ENCODE measurements at places on chromosomes 6 and 20.

- peak; percentile 42 for DNase-seq
These were observed 51.7 kb downstream of the CHMP4B start for GRCh38 chr20:33862709-33863403.

DNA sequence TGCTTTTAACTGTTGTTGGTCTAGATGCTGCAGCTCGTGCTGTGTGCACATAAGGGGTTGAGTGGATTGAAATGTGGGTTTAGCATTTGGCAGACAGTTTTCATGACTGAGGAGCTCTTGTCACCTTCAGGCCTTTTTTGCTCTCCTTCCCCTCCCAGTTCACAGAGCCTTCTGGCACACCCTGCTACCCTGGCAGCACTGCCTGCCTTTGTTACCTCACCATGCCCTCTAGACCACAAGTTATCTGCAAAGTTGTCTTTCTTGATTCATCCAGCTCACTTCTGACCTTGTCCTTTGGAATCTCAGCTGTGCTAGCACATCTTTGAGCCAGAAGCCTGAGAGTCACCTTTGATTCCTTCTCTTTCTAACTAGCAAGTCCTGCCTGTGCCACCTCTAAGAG lies 348.9 kb upstream of the ZFP64 start:
- no peak for DNase-seq

DNA sequence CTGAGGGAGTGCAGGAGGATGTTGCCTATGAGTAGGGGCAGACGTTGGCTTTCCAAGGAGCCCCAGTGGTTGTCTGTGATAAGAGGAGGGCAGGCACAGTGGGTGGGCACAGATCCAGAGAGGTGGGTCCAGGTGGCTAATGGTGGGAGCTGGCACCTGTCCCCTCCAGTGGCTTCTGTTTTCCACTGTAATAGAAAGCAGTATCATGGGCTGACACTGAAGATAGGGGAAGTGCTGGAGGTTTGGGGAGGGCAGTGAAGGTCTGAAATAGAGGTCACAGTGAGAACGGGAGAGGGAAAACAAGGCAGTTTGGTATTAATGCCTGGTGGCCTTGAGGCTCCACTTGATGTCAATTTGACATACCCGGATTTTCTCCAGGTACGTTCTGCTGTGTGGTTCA lies 10.5 kb upstream of the TXNDC5 start:
- DNase-seq: no peak

DNA sequence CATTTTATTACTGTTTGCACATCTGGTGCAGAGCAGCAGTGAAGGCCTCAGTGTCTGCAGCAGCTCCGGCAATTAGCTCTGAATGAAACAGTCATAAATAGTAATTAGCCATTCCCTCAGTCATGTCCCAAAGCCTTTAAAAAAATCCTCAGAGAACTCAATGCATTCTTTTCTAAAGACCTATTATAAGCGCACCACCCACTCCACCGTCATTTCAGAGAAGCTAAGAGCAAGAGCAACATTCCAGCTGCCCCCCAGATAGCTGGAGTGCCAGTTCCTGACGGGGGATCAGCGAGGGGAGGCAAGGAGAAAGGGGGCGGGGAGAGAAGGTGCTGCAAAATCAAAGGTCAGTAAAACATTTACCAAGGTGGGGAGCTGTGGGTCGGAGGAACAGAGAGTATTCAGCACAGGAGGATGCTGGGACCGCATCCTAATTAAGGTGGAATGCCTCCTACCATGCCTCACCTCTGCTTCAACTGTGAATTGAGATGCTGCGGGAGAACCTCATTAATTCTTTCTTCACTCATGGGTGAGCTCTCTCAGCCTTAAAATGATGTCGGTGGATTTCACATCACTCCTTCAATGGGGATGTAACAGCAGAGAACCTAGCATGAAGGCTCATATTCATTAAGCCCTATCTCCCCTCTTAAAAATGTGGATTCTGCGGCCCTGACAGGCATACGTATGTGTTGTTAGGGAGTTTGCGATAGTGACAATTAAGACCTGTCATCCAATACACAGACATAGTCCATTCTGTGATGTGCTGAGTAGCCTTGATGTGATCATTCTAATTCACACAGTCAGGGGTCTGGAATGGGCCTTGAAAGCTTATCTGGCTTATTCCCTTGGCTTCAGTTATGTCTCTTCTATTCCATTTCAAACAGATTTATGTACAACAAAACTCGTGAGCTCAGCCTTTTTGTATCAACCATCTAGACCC lies 469.5 kb upstream of the NRSN1 start:
- no peak for DNase-seq

DNA sequence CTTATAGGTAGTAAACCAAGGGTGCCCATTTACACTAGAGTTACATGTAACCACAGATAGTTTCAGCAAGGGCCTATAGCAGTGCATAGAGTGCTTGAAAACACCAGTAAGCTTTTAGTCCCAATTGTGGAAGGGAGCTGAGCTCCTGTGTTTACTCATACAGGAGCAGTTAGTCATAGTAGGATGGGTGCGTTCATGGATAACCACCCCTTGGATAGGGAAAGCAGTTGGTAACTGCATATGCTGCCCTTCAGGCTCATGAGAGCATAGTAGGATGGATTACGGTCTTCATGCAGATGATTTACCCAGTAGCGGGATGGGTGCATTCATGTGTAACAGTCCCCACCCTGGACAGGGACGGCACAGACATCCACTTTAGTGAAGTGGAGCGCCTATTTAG lies 45.1 kb downstream of the OR2B6 start:
- no peak for DNase-seq

DNA sequence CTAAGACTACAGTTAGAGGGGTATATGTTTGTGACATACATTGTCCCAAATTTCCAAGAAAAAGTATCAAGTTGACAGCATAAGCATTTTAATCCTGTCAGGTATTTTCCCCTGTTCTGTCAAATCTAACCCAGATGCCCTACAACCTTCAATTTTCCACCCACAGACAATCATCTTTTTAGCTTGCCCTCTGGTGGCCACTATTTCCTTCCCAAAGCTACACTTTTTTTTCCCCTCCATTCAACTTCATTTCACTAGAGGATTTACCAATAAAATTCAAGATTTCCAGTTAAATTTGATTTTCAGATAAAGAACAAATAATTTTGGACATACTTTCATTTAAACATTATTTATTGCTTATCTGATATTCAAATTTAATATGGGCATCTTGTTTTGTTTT lies 286.6 kb downstream of the TENT5A start:
- no peak for DNase-seq

GRCh38 chr6:14671261-14671681 lies 553.7 kb downstream of the CD83 start:
- DNase-seq: no peak

DNA sequence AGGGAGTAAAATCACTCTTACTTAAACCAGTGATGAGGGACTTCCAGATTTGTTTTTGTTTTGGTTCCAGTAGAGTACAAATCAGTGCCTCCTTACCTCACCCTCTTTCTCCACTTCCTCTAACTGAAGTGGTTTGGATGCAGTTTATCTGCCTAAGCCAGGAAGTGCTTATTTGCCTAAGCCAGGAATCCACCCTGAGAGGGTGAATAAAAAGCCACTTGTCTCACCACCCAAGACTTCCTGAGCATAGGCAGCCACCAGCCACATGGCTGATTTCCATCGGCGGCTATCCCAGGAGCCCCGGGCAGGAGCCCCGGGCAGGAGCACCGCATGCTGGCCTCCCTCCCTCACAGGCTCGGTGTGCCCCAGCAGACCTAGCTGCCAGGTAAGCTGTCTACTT lies 12.0 kb downstream of the LRP11 start:
- no peak for DNase-seq

DNA sequence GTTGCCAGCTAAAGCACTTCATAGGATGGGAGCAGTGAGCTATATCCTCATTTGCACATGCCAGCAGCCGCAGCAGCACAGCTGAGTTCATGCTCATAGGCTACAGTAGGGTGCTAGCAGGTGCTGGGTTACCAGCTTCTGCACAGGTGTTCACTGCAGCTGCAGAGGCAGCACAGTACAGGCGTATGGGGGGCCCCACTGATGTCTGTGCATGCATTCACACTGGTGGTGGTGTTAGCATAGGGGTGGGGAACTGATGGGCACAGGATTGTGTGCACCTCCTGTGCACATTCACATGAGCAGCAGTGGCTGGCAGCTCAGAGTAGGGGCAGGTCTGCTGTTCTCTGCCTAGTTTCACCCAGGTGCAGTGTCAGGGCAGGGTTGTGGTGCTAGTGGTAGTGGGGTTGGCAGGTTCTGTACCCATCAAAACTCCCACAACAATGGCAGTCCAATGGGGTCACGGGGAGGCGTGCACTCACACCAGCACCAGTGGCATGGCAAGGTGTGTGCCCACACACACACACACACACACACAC lies 58.9 kb upstream of the IRAK1BP1 start:
- no peak for DNase-seq

- DNase-seq: no peak
These were observed 14.5 kb downstream of the CHMP4B start for GRCh38 chr20:33825340-33826269.

DNA sequence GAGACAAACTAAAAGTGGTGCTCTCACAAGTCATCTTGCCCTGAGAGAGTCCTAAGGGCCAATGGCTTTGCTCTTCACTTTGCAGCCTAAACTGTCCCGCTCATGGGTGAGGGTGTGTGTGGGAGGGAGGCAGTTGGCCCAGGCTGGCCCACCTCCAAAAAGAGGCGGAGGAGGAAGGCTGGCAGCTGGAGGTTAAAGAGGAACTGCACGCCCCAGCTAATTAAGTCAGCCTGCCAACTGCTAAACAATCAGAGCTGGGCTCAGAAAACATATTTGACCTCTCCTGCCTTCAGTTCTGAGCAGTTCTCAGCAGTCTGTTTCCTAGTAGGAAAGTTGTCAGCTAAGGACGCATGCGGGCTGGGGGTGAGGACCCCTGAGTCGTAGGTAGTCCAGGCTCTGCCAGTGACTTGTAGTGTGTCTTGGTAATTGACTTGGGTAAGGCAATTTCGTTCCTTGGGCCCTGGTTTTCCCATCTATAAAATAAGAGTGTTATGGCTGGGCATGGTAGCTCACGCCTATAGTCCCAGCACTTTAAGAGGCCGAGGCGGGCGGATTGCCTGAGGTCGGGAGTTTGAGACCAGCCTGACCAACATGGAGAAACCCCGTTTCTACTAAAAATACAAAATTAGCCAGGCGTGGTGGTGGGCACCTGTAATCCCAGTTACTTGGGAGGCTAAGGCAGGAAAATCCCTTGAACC lies 17.0 kb downstream of the GSS start:
- DNase-seq: no peak

DNA sequence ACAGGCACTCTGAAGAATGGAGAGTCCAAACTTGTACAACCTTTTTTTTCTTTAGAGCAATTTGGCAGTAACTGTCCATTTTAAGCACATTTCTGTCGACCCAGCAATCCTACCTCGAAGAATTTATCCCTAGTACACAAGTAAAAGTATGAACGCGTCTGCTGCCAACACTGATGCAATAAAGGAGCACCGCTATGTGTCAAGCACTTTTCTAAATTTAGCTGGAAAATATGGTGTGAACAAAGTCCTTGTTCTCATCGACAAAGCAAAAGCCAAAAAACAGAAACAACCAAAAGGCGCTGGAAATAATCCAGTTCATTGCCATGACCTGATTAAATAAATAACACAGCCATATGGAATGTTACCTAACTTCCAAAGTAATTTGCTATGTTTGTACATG lies 1.1 kb downstream of the DPM1 start:
- DNase-seq: no peak

GRCh38 chr20:9172851-9173250 lies 104.0 kb downstream of the PLCB4 start:
- DNase-seq: no peak

DNA sequence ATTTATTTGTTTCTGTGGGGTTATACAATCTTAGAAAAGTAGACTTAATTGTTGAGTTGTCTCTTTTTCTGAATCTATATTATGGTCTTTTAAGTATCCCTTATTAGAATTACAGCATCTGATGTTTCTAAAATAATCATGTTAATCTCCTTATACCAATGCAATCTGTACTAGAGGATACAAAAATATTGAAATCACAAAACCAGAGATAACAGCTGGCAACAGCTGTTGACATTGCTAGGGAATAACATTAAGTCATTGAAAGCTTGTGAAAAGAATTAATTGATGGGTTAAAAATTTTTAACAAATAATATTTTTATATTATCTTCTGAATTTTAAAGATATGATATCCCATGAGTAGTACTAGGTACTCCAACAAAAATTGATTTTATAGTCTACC lies 162.6 kb downstream of the COL19A1 start:
- no peak for DNase-seq

- DNase-seq: no peak
These were observed 44.8 kb upstream of the TGM2 start for GRCh38 chr20:38209736-38210405.

- DNase-seq: no peak
These were observed 6.6 kb downstream of the EZR start for GRCh38 chr6:158812611-158813010.

DNA sequence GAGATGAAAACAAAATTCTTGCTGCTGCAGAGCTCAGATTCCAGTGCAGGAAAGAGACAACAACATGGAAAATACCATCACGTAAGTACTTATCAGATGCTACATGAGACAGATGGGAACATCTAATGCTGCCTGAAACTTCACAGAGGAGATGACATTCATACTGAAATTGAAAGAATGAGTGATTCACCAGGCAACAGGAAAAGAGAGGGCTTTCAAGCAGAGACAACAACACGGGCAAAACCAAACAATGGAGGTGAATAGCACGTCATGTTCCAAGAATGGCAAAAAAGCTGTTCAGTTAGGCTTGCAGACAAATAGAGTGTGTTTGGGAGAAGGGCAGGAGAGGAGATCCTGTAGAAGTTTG lies 39.3 kb downstream of the GTF2H5 start:
- DNase-seq: no peak

- no peak for DNase-seq
These were observed 5.5 kb upstream of the SALL4 start for GRCh38 chr20:51807720-51808250.

GRCh38 chr20:41382791-41383305 lies 16.2 kb upstream of the EMILIN3 start:
- DNase-seq: no peak

DNA sequence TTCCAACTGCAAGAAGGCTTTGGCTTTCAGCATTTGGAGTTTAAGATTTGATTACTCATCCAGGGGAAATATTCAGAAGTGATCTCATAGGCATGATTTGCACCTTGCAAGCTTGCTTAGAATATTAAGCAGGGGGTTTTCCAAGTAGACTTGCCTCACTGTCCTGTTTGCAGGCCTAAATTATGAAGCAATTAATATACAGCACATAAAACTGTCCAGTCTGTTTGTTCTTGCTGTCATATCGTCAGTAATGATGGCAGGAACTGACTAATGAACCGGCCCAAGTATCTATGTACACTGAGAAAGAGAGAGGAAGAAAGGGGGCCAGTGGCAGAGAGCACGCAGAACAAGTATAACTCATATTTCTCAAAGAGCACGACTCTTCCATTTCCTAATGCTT lies 212.5 kb upstream of the SUPT3H start:
- DNase-seq: no peak

DNA sequence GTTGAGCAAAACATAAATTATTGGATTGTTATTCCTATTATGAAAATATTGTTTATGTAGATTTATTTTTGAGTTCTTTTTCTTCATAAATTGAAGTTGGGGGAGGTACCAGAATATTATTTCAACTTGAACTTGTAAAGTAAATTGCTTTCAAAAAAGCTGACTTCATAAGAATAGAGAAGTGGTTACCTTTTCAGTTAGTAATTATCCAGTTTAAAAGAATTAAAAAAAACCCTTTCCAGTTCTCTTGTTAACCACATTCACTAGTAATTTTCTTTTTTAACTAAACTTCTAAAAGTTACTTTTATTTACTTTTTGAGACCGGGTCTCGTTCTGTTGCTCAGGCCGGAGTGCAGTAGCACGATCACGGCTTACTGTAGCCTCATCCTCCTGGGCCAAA lies 124.3 kb downstream of the CDKAL1 start:
- no peak for DNase-seq

- DNase-seq: no peak
These were observed 419.1 kb downstream of the CDC5L start for GRCh38 chr6:44806656-44807055.

Measured in CD4-positive, alpha-beta T cell treated with Interferon alpha-2 for 1 hour (primary cell).